ENCODE measurements at places on chromosomes 5 and 9. TPM values are rescaled to one million over a fixed set of nuclear protein-coding genes. Genes with fewer than 3 reads are reported as not detected.

- peaks cover 59% of the 10 kb centered on the region for H3K4me1 ChIP-seq
- no peaks in the 10 kb centered on the region for H3K27me3 ChIP-seq
- peak overlapping the region; percentile 59 for H3K4me3 ChIP-seq
These were observed 5.1 kb upstream of the RALGDS start for GRCh38 chr9:133125941-133126696.

DNA sequence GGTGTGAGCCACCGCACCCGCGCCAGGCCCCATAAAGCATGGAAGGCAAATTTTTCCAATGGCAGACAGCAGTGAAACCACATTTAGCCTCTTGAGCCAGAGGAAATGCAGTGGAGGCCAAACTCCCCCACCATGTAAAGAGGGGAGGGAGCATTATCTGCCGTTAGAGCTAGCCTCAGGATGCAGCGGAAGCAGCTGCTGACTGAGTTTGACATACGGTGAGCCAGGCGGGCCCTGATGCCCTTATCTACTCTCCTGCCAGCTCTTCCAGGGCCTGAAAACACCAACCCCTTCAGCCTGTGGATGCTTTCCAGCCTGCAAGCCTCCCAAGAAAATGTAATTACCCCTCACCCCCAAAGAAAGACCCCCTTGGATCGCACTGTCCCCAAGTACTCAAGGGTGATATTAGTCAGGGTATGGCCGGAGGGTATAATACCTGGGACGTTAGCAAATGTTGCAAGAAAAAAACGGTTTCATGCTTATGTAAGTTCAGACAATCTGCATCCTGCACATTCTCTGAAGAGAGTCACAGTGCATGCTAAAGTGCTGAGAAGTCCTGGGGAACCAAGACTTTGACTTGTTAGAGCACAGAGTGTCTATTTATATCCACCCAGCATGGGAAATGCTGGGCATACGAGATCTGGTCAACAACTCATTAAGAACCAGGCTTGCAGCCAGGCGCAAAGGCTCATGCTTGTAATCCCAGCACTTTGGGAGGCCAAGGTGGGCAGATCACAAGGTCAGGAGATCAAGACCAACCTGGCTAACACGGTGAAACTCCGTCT is 11.3 kb upstream of the GGTA1 start:
- no peaks in the 10 kb centered on the region for H3K27me3 ChIP-seq
- no peak for DNase-seq

- DNase-seq, result no peak
- H3K27me3 ChIP-seq, result no peaks in the 10 kb centered on the region
- H3K36me3 ChIP-seq, result no peaks in the 10 kb centered on the region
- no peak overlapping the region for H3K27ac ChIP-seq
These were observed 4.2 kb downstream of the ASS1 start for GRCh38 chr9:130448771-130449603.

GRCh38 chr9:115649991-115650472 is 503.6 kb upstream of the PAPPA start:
- H3K27ac ChIP-seq, result no peak overlapping the region
- peak; percentile 66 for DNase-seq

DNA sequence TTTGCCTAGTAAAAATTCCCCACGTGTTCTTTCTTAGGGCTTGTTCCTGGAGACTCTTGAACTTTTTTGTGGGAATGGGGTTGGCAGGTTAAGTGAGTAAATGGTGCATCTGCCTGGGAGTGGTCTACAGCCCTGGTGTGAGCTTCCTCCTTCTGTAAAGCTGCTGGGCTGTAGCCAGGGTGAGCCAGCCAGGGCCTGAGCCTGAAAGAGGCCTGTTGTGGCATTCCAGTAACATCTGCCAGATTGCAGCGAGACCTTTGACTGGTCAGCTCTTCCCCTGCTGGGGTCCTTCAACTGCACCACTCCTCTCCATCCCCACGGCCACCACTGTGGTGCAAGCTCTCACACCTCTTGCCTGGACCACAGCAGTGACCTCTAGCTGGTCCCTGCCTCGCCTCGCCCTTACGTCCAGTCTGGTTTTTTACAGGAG is 47.5 kb downstream of the SLC22A5 start:
- no peak overlapping the region for H3K4me3 ChIP-seq
- H3K27me3 ChIP-seq, result no peaks in the 10 kb centered on the region
- no peak for DNase-seq
- peak overlapping the region; percentile 66 for H3K27ac ChIP-seq
- H3K4me1 ChIP-seq, result peaks cover 92% of the 10 kb centered on the region

DNA sequence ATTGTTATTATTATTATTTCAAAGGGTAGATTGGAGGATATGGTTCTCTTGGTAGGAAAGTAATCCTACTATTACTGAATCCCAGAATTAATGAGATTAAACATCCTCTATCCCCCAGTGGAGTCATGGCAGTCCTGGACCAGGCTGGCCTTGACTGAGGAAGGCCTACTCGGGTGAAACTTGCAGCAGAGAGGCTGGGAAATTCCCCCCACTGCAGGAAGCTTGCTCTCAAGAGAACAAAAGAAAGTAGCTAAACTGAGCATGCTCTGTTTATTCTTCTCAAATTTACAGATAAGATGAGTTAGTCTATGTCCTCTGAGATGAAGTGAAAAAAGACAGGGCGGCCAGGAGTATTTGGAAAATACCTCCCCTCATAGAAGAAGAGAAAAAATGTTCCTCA is 233.9 kb upstream of the RPS23 start:
- DNase-seq, result no peak
- no peak overlapping the region for H3K4me3 ChIP-seq
- H3K27me3 ChIP-seq, result no peaks in the 10 kb centered on the region
- H3K27ac ChIP-seq, result no peak overlapping the region

DNA sequence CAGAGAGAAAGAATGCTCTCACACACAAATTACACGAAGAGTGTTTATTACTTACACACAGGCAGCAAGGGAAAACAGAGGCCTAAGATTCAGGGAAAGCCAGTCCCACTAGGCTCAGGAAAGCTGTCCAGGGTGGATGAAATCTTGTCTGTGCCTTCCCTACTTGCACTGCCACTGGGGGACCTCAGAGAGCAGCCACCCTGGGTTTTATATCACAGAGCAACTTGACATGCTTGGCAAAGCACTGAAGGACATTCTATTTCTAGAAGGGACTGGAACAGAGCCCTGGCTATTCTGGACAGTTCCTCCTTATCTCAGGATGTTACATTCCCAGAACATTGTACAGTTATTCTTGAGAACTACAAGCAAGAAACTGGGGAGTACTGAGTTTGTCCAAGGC is 7.5 kb upstream of the PRSS3 start:
- H3K36me3 ChIP-seq, result no peaks in the 10 kb centered on the region
- DNase-seq, result peak; percentile 72
- H3K27ac ChIP-seq, result peak overlapping the region; percentile 31
- H3K4me1 ChIP-seq, result peaks cover 10% of the 10 kb centered on the region

DNA sequence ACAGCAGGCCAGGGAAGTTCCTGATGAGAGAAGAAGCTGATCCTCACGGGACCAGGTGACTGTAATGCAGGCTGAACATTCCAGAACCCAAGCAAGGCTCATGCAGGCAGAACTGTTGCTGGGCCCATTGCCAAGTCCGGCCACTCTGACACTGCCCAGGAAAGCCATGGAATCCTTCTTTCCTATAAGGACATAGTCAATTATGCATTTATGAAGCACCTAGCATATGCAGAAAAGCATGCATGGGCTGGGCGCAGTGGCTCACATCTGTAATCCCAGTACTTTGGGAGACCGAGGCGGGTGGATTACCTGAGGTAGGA is 83.7 kb upstream of the SLC1A3 start:
- no peaks in the 10 kb centered on the region for H3K27me3 ChIP-seq
- no peaks in the 10 kb centered on the region for H3K36me3 ChIP-seq
- H3K4me3 ChIP-seq, result no peak overlapping the region
- no peak overlapping the region for H3K27ac ChIP-seq
- no peak for DNase-seq

GRCh38 chr5:1723476-1723875 is 76.2 kb downstream of the MRPL36 start:
- H3K4me3 ChIP-seq, result no peak overlapping the region
- H3K36me3 ChIP-seq, result no peaks in the 10 kb centered on the region
- no peak for DNase-seq
- no peaks in the 10 kb centered on the region for H3K27me3 ChIP-seq

DNA sequence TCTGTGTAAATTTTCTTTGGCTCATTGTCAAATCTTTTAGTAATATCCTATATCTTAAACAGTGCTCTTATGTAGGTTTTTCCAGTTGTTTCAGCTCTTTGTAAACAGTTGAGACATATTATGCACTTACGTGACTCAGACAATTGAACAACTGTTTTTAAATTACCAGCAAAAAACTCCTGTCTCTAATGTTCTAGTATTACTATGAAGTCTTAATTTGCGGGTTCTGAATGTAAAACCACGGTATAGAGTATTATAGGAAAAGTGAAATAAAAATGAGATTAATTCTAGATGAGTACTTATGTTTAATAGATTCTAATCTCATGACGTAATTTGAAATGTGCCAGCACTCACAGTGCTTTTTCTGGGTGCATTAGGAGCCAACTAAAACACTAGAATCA is 136.0 kb downstream of the GDNF start:
- no peak for DNase-seq
- no peaks in the 10 kb centered on the region for H3K36me3 ChIP-seq
- H3K4me3 ChIP-seq, result no peak overlapping the region

- H3K36me3 ChIP-seq, result no peaks in the 10 kb centered on the region
- H3K4me3 ChIP-seq, result no peak overlapping the region
- DNase-seq, result no peak
- H3K27ac ChIP-seq, result no peak overlapping the region
- H3K27me3 ChIP-seq, result peaks cover 10% of the 10 kb centered on the region
- no peaks in the 10 kb centered on the region for H3K4me1 ChIP-seq
These were observed 176.0 kb downstream of the FGF18 start for GRCh38 chr5:171595401-171595800.

DNA sequence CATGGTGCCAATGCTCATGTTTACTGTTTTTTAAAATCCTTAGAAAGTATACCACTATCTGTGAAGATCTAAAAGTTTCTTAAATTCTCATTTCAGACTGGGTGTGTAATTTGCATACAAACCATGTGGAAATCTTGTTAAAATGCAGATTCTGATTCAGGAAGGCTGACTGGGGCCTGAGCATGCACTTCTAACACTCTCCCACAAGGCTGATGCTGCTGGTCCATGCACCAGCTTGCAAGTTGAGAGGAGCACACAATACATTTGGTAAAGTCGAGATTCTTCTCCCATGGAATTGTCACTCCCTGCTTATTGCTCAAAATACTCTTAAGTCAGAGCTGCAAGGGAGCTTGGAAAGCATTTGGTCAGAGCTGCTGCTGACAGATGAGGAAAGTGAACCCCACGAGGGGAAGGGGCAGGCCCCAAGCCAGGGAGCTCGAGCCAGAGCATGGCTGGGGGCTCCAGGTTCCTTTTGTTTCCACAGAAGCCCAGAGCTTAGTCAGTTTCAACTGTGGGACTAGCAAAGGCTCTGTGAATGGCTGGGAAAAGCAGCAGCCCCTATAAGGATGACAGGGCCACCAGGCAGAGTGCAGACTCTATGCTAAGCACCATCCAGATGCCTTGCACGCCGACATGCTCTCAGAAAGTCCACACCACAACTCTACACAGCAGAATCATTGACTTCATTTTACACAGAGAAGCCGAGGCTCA is 93.5 kb upstream of the HAND1 start:
- no peaks in the 10 kb centered on the region for H3K4me1 ChIP-seq
- H3K36me3 ChIP-seq, result no peaks in the 10 kb centered on the region

DNA sequence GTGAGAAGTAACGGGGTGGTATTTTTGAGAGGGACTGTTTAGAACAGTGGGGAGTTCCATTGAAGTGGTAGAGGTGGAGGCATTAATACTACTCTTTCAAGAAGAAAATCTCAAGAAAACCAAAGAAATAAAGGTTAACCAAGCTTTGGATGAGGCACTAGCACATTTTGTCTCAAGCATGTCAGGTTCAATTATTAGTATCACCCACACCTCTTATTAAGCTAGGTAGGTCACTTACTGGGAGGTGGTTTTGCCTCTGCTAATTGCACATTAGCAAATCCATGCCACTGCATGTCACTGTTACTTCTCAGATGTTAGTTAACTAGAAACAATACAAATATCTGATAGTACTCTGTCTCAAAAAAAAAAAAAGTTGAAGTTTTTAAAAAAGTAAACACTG is 10.2 kb downstream of the RABGAP1 start:
- H3K4me3 ChIP-seq, result no peak overlapping the region
- no peaks in the 10 kb centered on the region for H3K36me3 ChIP-seq
- H3K27me3 ChIP-seq, result no peaks in the 10 kb centered on the region
- DNase-seq, result no peak
- H3K27ac ChIP-seq, result no peak overlapping the region

- no peak overlapping the region for H3K27ac ChIP-seq
- H3K4me1 ChIP-seq, result peaks cover 4% of the 10 kb centered on the region
- no peak overlapping the region for H3K4me3 ChIP-seq
- no peaks in the 10 kb centered on the region for H3K27me3 ChIP-seq
These were observed 106.1 kb downstream of the SH3TC2 start for GRCh38 chr5:148956477-148957385.

GRCh38 chr9:26656003-26656870 is 236.4 kb downstream of the CAAP1 start:
- no peaks in the 10 kb centered on the region for H3K27me3 ChIP-seq
- no peak overlapping the region for H3K27ac ChIP-seq
- H3K36me3 ChIP-seq, result no peaks in the 10 kb centered on the region
- no peak overlapping the region for H3K4me3 ChIP-seq
- DNase-seq, result no peak

DNA sequence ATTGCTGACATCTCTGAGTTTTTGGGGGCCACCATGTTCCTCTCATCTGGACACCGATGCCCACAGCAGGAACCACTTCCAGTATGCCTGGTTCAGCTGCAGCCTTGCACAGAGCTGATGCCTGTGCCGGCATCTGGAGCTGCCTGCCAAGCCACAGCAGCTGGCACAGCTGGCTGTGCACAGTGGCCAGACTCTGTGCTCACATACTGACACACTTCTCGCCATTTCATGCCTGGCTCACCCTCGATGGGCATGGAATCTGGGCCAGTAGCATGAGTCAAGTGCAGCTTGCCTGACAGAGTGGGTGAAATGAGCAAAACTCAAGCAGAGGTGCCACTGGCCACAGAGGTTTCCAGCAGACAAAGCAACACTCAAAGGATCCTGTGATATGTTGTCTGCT is 863.4 kb downstream of the DNAH5 start:
- H3K27me3 ChIP-seq, result no peaks in the 10 kb centered on the region
- no peak overlapping the region for H3K4me3 ChIP-seq
- no peak overlapping the region for H3K27ac ChIP-seq
- no peaks in the 10 kb centered on the region for H3K36me3 ChIP-seq
- no peaks in the 10 kb centered on the region for H3K4me1 ChIP-seq

The MEGF10 gene
- 10.2 TPM for total RNA-seq

The PCDHAC2 gene
- total RNA-seq, result 0.62 TPM

The ADRA1B gene
- 0.18 TPM for total RNA-seq

The MINAR2 gene
- total RNA-seq, result not detected

The SAXO1 gene
- not detected for total RNA-seq

The CNOT6 gene
- total RNA-seq, result 9.1 TPM

The MLLT3 gene
- total RNA-seq, result 6.0 TPM

The BTNL9 gene
- 22.8 TPM for total RNA-seq

The KCNV2 gene
- total RNA-seq, result not detected

The CEL gene
- 0.34 TPM for total RNA-seq

The RNF38 gene
- total RNA-seq, result 36.9 TPM

The PCDHGA9 gene
- 3.5 TPM for total RNA-seq

The ANKRD31 gene
- total RNA-seq, result 0.04 TPM

The GNA14 gene
- total RNA-seq, result 0.77 TPM

The IFNA16 gene
- not detected for total RNA-seq

The PCDHGB6 gene
- total RNA-seq, result 4.1 TPM

Measured in psoas muscle (tissue), 8 donors.